ENCODE measurements at places on chromosomes 5 and 9.

- DNase-seq, result no peak
Observed at GRCh38 chr5:134171972-134172371, 4.8 kb downstream of the SKP1 start.

- no peak for DNase-seq
Observed at GRCh38 chr9:2662496-2662895, 40.9 kb downstream of the VLDLR start.

DNA sequence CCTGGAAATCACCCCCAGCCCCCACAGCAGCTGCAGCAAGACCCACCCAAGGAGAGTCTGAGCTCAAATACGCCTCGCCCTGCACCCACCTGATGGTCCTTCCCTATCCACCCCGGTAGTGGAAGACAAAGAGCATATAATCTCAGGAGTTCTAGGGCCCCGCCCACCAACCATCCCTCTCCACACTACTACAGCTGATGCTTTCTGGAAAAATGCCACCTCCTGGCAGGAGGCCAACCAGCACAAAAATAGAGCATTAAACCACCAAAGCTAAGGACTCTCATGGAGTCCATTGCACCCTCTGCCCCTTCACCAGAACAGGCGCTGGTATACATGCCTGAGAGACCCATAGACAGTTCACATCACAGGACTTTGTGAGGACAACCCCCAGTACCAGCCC, 22.5 kb upstream of the NIPSNAP3A start:
- no peak for DNase-seq

GRCh38 chr9:21871256-21871975, 69.0 kb downstream of the MTAP start:
- no peak for DNase-seq

DNA sequence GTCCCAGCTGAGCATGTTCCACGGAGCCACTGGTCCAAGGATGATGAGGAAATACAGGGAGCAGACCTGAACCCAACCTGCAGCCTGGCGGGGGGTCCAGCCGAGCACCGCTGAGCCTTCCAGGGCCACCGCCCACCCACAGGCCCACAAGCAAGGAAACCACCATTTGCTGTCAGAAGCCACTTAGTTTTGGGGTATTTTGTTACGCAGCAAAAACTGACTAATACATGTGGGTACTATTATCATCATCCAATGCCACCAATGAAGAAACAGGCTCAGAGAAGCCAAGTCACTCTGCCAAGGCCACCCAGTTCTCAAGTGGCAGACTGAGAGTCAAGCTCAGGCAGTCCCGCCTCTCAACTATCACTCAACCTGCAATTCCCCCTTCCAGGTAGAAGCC, 48.0 kb upstream of the RXRA start:
- DNase-seq, result no peak

- no peak for DNase-seq
Observed at GRCh38 chr9:70962761-70963440, 158.5 kb downstream of the TRPM3 start.

DNA sequence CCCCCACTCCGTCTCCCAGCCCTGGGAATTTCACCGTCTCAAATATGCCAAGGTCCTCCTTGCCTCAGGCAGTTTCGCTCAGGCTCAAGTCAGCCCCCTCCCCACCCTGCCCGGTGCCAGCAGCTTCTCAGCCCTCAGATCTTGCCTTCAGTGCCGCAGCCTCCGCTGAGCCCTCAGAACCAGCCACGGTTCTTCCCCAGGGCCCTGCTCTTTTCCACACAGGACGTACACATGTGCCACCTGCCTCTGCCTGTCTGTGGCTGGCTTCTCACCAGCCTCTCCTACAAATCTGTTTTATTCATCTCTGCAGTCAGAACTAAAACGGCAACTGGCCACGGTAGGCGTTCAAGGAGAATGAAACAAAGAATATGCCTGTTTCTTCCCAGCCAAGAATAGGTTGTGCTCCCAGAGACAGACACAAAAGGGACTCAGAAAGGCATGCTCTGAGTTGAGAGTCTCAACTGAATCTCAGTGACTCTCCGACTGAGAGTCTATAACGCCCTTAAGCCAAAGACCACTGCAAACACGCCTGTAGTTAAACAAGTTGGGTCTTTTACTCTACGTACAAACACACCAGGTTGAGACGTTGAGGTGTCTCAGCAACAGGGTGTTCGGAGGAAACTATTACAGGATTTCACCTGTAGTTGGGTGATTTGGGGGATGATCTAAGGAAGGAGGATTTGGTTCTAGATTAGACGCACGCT, 10.6 kb upstream of the GRIN1 start:
- DNase-seq, result no peak

DNA sequence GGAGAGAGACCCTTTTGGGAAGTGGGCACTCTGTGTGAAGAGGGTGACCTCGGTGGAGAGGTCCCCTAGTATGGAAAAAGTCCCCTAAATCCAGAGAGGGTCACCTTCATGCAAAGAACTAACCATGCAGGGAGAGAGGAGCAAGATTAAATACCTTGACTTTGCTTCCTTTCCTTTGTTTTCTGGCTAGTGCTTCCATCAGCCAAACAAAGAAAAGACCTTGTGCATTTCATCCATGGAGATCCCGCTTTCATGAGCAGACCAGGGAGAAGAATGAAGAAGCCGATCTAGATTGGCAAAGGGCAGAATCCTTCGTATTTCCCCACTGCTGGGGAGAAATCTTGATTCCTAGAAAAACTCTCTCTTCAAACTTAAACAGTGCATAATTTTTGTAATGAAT, 813.3 kb upstream of the CDH6 start:
- no peak for DNase-seq

GRCh38 chr9:125966959-125967711, 220.0 kb downstream of the PBX3 start:
- DNase-seq, result no peak

DNA sequence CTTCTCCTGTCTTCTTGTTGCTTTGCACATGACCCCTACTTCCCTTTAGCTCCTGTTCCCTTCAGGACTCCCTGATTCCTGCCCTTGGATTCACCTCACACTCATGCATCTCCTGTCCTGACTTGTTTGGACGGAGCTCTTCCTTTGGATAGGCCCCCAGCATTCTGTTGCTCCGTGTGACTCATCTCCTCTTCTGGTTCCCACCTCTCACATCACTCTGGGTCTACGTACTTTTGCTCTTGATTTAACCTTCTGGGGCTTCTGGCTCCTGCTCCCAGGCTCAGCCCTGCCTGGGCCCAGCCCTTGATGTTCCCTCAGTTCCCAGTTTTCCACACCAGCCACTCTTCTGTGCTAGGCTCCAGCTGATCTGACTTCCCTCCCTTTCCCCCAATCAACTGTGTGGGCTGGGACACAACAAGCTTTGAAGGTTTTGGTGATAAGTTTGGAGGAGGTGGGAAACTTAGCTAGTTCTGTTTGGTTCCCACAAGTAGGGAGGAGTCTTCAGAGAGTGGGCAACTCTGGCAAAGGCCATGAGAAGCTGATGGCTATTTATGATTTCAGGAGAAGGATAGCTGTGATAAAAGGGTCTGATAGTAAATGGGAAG, 331.5 kb downstream of the ARHGEF28 start:
- no peak for DNase-seq

- no peak for DNase-seq
Observed at GRCh38 chr5:148014276-148014675, 49.5 kb upstream of the SPINK5 start.

GRCh38 chr9:13939134-13939533, 374.8 kb downstream of the NFIB start:
- no peak for DNase-seq

GRCh38 chr9:38214432-38214831, 145.4 kb upstream of the SHB start:
- no peak for DNase-seq

DNA sequence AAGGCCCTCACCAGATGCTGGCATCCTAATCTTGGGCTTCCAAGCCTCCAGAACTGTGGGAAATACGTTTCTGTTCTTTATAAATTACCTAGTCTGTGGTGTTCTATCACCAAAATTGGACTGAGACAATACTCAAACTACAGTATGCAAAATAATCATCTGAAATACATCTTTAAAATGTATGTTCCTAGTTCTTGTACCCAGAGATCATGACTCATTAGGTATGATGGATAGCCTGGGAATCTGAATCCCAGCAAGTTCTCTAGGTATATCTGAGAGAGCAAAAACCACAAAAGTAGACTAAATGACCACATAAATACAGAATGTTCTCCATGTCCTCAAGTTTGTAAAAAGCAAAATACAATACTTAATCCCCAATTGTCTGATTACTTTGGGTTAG, 166.3 kb downstream of the YIPF5 start:
- no peak for DNase-seq

- no peak for DNase-seq
Observed at GRCh38 chr5:32936329-32936728, 225.2 kb downstream of the NPR3 start.

GRCh38 chr9:27847818-27848217, 274.5 kb upstream of the C9orf72 start:
- DNase-seq, result no peak

GRCh38 chr5:9198394-9198793, 347.5 kb downstream of the SEMA5A start:
- DNase-seq, result no peak

GRCh38 chr5:178208540-178209227, 4.4 kb downstream of the HNRNPAB start:
- DNase-seq, result no peak

DNA sequence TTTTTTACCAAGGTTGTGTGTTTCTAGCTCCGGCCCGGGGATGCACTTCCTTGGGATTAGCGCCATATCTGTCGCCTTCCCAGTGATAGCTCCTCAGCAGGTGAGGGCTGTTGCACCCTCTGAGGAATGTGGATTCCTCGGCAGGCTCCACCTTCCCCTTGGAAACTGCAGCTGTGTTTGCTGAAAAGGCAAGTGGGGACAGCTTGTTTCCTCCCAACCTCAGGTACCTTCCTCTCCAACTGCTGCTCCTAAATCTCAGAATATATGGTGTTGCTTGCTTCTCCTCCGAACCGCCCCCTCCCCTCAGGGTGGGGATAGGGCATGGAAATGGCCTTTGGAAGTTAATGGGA, 1.3 kb downstream of the SLC1A1 start:
- no peak for DNase-seq

- DNase-seq, result no peak
Observed at GRCh38 chr5:21831145-21831787, 1021.9 kb downstream of the CDH12 start.

- no peak for DNase-seq
Observed at GRCh38 chr9:105257809-105258208, 13.4 kb downstream of the SLC44A1 start.

DNA sequence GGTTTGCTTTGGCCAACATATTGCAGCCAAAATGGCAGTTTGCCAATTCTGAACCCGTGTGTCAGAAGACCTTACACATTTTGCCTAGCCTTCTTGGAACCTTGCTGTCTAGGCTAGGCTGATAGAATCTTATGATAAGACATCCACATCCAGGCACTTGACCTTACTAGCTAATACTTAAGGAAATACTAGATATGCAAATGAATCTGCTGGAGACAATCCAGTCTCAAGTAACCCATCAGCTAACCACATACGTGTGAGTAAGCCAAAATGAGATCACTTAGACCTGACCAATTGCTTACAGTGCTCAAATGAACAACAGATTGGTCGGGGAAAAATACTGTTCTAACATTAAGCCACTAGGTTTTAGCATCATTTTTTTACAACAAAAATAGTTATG, 1504.6 kb upstream of the CDH9 start:
- no peak for DNase-seq

GRCh38 chr9:84343111-84343521, 2.6 kb upstream of the SLC28A3 start:
- DNase-seq, result no peak

- no peak for DNase-seq
Observed at GRCh38 chr5:178466342-178466741, 123.9 kb downstream of the COL23A1 start.

GRCh38 chr9:104944871-104945270, 16.9 kb upstream of the ABCA1 start:
- DNase-seq, result no peak

DNA sequence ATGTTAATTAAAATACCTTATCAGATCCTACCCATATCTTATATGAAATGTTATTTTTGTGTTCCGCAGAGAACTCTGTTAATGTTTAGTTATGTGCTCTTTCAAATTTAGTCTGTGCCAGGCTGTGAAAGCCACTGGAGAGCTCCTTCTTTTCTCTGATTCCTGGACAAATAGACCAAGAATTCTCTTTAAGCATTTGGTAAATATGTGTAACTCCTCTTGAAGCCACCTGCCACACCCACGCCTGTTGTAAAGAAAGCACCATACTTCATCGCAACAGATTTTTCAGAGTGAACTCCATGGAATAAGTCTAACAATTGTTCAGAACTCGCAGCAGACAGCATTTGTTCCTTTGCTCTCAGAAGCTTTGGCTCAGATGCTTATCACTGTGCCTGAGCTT, 301.1 kb downstream of the FAM170A start:
- no peak for DNase-seq

DNA sequence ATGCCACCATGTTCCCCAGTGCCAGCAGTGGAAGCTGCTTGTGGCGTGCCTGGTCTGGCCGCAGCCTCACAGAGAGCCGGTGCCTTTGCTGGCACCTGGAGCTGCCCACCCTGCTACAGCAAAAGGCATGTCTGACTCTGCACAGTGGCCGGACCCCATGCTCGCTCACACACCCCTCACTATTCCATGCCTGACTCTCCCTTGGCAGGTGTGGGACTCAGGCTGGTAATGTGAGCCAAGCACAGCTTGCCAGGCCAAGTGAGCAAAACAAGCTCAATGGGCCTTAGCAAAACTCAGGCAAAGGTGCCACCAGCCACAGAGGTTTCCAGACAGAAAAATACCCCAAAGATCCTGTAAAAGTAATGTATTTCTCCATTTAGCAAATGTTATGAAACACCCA, 15.5 kb downstream of the GNA14 start:
- no peak for DNase-seq

DNA sequence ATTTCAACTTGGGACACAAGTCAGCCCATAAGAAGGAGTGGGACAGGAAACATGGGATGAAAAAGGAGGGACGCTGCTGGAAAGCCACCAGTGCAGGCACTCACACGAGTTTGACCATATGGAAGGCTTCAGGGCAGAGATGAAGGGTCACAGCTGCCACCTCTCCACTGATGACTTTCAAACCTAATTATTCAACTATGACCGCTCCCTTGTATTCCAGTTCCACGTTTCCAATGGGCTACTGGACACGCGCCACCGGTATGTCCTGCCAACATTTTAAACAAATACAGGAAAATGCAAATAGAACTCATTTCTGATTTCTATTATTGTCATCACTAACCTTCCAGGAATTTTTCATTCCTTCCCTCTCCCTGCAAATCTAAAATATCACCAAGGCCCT, 134.7 kb downstream of the SLC1A3 start:
- no peak for DNase-seq

GRCh38 chr9:125332527-125332926, 70.9 kb downstream of the GAPVD1 start:
- no peak for DNase-seq

- DNase-seq, result no peak
Observed at GRCh38 chr9:78753039-78753438, 456.1 kb downstream of the PSAT1 start.

- DNase-seq, result no peak
Observed at GRCh38 chr5:4862500-4862899, 277.6 kb upstream of the ADAMTS16 start.

- peak; percentile 31 for DNase-seq
Observed at GRCh38 chr5:111254613-111255012, 30.4 kb downstream of the CAMK4 start.

Data from inflammatory macrophage treated with lipopolysaccharide for 1 hour (primary cell).